ENCODE measurements at places on chromosomes 4 and X.

DNA sequence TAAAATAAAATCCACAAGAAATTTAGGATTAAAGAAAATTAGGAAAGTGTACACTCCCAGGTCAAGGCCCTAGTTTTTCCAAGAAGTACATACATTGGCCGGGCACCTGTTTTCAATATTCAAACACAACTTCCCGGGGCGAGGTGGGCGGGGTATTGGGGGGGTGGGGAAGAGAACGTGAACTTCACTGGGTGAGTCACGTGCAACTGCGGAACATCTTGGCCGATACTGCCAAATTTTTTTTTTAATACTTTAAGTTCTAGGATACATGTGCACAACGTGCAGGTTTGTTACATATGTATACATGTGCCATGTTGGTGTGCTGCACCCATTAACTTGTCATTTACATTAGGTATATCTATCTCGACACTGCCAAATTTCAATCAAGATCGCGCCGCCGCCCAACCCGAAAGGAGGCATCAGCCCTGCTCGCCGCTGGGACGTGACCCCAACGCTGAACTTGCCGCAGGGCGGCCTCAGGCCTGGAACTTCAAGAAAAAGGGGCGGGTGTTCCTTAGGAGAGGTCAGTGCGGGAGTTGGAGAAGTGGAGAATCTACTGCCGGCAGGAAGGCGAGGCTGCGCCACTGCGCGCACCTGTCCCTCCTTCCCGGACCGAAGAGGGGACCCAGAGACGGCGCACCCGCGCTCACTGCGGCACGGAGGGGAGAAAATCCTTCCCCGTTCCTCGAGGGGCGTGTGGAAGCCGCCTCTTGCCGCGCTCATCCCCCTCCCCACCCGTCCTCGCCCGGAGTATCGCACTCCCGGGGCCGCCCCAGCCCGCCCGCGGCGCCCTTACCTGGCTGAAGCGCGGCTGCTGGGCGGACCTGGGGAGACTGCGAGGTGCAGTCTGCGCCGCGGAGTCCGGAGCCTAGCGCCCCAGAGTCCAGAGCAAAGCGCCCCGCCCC is at the start of gene TEC:
TSS of gene TEC (minus strand) at position 883 of the 905 bp plus-strand sequence. CDS start 41,224 bp downstream, outside the sequence.
- peak; percentile 33 for DNase-seq

DNA sequence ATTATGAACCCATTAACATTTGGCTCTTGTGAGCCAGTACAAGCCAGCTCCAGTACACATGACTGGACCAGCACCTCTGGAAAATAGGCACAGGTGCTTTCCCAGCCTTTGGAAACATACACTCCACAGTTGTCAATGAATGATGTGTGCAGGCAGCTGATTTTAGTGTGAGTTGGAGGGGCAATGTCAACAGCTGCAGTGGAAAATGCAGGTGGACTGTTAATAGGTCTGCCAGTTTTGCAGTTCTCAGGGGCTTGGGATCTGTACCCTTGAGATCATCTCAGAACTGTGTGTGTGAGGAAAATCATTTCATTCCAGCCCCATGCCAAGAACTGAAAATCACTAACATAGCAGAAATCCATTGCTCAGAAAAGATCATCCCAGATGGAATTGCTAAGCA is 81.7 kb upstream of the CHRDL1 start:
- DNase-seq: no peak

DNA sequence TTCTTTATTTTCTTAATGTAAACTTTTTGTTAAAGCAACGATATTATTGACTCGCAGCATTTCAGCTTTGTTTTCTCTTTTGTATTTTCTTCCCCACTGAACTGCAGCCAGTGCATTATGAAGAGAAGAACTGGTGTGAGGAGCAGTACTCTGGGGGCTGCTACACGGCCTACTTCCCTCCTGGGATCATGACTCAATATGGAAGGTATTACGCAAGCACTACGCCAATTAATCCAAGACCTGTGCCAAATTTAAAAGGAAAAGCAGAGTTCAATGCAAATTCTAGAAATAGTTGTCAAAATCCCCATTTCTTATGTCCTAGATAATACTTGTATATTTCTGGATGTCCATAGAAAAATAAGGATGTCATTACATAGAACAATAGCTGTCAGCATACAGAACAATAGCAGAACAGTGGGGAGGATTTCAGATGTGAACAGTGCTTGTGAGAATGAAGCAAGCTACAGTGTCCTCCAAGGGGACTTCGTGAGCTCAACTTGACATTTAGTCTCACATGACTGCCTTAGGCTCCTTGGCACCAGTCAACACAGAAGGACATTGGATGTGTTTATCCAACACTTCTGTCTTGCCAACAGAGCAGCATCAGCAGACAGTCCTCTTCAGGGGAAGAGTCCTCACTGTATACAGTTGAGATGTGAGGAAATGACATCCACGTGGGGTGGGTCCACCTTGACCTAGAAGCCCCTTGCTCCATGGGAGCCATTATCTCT is 85.9 kb downstream of the MAOA start:
- DNase-seq: no peak

DNA sequence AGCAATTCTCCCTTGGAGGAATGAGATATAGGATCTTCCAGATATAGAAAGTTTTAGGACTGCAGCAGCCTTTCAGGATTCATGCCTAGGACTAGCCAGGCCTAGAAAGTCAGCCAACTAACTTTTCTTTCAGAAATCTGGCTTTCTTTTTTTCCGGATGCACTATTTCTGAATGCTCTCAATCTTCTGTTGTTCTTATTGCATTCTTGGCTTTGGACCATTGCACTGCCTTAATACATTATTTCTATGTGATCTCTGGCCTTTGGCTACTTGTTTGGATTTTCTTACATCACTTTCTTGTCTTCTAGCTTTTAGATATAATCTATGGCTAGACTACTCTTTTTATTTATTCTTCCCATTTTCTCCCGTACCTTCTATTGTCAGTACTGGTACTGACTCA is 813.1 kb upstream of the HTR2C start:
- DNase-seq: no peak

- peak; percentile 91 for DNase-seq
These were observed 27.9 kb upstream of the TMSB4X start for GRCh38 chrX:12946838-12947544.

DNA sequence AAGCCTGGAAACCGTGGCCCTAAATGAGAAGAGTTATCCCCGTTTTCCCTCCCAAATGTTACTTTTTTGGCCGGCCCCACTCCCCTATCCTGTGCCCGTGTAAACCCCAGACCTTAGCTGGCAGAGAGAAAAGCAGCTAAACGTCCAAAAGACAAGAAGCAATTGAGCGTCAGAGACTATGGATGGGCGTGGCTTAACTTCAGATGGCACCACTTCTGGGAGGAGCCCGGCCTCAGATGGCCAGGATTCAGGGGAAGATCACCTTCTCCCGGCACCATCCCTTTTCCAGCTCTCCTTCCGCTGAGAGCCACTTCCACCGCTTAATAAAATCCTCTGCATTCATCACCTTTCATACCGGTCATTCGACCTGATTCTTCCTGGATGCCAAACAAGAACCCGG is 350.1 kb upstream of the PCDH7 start:
- no peak for DNase-seq

DNA sequence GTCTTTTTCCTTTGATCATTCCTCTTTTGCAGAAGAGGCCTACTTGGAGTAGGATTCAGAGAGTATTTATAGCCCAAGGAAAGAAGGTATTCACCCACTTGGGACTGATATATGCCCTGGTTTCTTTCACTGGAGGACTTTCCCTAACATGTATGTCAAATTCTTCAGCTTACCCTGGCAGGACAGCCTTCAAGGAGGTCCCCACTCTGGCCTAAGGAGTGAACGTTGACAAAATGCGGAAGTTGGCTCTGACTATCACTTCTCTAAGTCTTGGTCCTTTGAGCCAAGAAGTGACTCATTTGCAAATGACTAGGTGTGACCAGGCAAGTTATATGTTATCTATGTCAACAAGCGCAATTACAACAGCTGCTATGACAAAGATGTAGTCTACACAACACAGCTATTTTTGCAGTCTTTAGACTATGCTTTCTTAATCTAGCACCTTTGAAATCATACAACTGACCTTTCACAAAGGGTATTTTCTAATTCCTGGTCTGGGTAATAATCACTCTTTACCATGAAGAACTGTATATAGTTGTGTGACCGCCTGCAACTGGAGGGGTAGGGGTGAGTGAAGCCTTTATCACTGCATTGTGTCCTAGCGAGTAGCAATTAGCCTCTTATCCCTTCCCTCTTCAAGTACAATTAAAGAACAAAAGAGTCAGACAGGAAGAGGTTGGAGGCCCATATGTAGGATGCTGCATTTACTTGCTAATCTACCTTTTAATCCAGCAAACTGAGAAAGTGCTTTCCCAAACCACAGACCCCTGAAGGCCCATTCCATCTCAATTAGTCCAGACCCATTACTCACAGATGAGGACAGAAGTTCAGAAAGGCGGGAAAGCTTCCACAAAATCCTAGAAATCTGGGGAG is 50.1 kb downstream of the RASGEF1B start:
- peak; percentile 11 for DNase-seq

DNA sequence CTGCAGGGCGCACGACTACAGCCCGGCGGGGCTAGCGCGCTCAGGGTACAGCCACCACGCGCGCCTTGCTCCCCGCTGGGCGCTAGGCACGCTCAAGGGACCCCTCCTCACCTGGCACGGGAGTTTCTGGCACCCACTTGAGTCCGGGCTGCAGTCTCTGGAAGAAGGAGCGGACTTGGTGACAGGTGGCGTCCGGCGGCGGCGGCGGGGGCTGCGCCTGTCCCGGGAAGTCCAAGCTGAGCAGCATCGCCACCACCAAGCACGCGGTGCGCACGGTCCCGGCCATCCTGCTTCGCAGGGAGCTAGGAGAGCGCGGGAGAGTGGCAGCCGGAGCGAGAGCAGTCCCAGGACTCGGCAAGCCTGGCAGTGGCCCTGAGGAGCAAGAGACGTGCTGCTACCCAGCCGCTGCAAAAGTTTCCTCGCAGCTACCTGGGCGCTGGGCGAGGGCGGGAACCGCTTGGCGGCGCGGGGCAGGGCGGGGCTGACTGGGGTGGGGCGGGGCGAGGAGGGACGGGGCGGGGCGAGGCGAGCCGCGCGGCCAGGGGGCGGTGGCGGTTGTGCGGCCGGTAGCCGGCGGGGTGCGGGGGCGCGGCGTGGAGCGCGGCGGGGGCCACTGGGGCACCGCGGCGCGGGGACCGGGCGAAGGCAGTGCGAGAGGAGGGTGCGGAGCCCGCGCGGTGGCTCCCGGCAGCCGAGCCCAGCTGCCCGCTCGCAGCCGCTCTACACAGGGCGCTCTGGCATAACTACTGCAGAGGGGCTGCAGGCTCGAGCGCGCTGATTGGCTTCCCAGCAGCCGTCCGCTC is at the start of gene GPC3:
TSS of gene GPC3 (minus strand) at position 431 of the 803 bp plus-strand sequence.
- DNase-seq: peak; percentile 23

DNA sequence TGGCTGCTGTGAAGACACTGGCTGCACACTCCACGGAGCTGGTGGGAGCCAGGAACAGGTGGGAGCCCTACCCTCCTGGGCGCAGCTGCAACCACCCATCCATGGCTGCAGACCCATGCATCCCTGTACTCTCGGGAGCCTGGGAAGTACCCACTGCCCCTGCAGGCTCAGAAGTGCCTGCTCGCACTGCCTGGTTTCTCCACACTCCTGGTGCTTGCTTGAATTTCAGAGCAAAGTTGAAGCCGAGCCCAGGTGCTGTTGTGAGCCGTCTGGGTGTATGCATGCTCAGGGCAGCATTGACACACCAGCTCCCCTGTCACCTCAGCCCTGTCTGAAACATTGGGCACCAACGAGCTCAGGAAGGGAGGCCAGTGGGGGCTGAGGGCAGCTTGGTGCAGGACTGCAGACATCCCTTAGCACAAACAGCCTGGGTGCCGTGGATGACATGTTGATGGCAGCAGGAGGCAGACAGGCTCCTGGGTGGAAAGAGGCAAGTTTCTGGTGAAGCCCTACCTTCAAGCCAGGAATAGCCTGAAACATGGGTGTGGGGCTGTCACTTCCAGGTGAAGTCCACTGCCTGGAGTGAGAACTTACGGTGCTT is 585.9 kb downstream of the PCDH18 start:
- no peak for DNase-seq

- no peak for DNase-seq
These were observed 59.6 kb downstream of the ADGRA3 start for GRCh38 chr4:22456291-22456690.
